Astrocyte (in vitro differentiated cells and primary cell): ENCODE measurements at places on chromosomes 1 and 21. TPM values are rescaled to one million over a fixed set of nuclear protein-coding genes. Genes with fewer than 3 reads are reported as not detected.

DNA sequence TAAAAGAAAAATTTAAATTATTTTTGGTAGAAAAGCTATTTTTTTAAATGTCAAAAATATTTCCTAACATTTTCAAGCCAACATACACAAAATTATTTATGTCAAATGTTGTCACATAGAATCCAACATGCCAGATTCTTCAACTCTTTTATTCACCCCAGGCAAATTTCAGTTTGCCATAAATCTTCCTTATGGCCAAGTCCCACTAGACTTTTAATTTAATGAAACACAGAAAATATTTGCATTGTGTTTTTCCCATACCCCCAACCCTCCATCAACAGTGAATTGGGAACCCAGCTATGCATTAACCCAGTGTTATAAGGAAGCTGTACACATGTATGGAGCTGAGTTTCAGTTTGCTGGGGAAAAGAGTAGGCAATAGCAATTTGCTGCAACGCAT lies 41.4 kb downstream of the DUSP10 start:
- H3K4me1 ChIP-seq = peaks cover 8% of the 10 kb centered on the region
- H3K4me3 ChIP-seq = no peak overlapping the region
- H3K27me3 ChIP-seq = no peaks in the 10 kb centered on the region
- H3K36me3 ChIP-seq = peaks cover 6% of the 10 kb centered on the region
- DNase-seq = no peak

DNA sequence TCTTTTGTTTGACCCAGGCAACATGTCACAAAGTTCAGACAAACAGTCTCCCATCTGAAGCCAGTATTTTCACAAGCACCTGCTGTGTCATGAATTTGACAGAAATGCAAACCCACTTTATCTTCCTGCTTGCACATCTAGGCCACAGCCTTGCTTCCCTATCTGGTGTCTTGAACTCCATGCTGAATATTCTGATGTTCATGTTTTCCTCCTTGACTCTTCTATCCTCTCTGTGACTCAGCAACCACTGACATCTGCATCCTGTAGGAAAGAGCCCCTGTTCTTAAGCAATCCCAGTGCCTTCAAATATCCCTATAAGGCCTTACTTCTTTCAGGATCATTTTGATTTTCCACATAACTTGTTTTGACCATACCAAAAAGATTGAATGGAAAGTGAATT lies 6.5 kb downstream of the CD55 start:
- H3K36me3 ChIP-seq = no peaks in the 10 kb centered on the region
- peak; percentile 71 for DNase-seq
- no peaks in the 10 kb centered on the region for H3K27me3 ChIP-seq
- no peak overlapping the region for H3K4me3 ChIP-seq
- no peak overlapping the region for H3K27ac ChIP-seq

DNA sequence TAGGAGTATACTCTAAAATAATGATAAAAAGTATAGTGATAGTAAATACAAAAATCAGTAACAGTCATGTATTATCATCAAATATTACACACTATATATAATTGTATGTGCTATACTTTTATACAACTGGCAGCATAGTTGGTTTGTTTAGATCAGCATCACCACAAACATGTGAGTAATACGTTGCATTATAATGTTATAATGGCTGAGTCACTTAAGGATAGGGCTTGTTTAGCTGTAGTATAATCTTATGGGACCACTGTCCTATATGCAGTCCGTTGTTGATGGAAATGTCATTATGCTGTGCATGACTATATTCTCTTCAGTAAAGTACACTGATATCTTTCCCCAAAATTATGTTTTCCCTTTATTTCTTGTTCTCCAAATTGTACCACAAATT lies 92.8 kb downstream of the LYPLAL1 start:
- no peak for DNase-seq
- H3K27me3 ChIP-seq = no peaks in the 10 kb centered on the region
- H3K36me3 ChIP-seq = no peaks in the 10 kb centered on the region

DNA sequence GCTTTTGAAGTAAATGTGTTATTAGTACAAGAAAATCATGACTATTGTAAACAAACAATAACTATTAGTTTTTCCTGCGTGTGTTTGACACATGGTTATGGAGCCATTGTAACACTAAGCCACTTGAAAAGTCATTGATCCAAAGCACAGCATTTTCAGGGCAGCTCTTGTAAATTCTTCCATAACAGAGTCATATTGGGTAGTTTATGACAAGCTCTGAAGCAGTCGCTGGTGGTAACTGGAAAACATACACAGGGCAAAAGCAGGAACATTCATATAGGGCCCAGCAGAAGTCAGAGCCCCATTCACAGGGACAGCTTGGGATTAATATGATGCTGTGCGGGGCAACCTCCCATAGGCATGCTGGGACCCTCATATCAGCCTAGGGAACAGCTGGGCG lies 483.2 kb upstream of the PTBP2 start:
- H3K36me3 ChIP-seq = no peaks in the 10 kb centered on the region
- DNase-seq = no peak
- no peaks in the 10 kb centered on the region for H3K27me3 ChIP-seq
- H3K4me1 ChIP-seq = peaks cover 3% of the 10 kb centered on the region

Gene MIER1
- 31.5 and 40.2 TPM in 2 replicates for total RNA-seq

DNA sequence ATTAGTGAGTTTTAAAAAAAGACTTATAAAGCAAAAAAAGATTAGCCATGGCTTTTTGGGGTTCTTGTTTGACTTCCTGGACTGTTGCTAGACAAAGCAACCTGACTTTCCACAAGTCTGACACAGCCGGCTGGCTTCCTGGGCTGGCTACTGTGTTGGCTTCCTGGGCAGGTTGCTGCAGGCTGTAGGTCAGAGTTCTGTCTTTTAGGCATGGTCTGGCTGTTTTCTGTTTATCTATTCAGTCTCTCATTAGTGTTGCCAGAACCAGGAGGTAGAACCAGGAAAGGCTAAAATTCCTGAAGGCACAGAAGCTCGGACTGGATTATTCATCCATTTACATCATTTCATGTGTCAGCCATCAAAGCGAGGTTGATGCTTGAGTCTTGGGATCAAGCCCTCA lies 88.6 kb upstream of the SLC35F3 start:
- H3K27ac ChIP-seq = no peak overlapping the region
- no peak overlapping the region for H3K4me3 ChIP-seq
- no peaks in the 10 kb centered on the region for H3K4me1 ChIP-seq

GRCh38 chr1:108107658-108108057 lies 92.5 kb downstream of the SLC25A24 start:
- no peak for DNase-seq
- H3K36me3 ChIP-seq = no peaks in the 10 kb centered on the region
- H3K4me1 ChIP-seq = no peaks in the 10 kb centered on the region
- H3K27ac ChIP-seq = no peak overlapping the region

DNA sequence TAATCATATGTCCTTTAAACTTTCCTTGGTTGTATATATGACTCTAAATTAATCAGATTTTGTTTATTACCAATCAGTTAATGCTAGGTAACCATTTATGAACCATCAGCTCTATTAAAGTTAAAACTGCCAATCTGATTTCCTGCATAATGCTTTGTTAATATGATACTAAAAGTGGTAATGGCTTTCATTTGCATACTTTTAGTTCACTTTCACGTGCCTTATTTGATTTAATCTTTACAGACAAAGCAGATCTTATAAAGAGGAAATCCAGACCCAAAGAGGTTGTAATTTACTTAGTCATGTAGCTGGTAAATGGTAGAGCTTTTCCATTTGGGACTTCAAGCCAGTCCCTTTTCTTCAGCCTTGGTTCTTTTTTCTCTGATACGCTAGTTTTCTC lies 61.3 kb downstream of the CLIC4 start:
- no peak for DNase-seq
- H3K4me1 ChIP-seq = peaks cover 9% of the 10 kb centered on the region
- H3K36me3 ChIP-seq = peaks cover 7% of the 10 kb centered on the region

DNA sequence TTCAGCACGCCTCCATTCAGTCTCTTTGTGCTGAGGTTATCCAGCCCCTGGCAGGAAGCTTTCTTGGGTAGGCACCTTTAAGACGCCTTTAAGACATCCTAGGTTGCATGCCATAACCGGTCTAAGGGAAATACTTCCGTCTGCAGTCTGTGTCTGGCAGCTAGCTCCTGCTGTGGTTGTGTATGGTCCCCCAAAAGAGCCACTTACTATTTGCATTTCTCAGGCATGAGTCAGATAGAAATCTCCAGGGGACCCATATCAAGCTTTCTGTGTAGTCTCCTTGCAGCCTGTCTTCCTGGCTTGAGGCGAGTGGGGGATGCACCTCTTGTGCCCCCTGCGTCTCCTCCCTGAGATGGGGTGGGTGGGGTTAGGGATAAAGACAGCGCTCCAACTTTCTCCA lies 10.0 kb upstream of the RYR2 start:
- no peak for DNase-seq
- no peak overlapping the region for H3K27ac ChIP-seq
- H3K4me3 ChIP-seq = no peak overlapping the region
- no peaks in the 10 kb centered on the region for H3K27me3 ChIP-seq
